ENCODE measurements at places on chromosomes 6 and 20.

DNA sequence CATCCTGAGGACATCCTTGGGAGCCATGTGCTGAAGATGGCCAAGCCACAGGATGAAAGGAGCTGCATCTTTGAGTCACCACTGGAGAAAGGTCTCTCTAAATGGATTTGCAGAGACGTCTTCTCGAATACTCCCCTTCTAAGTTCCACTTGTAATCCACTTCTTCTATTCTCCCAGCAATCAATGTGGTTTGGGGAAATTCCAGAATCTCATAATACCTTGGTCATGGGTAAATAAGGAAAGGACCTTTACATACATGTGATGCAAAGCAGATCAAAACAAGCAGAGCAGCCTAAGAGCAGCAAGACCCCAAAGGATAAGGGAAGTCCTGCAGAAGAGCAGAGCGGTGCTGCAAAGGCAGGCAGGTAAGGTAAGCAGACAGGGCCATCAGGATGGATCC is 35.3 kb downstream of the TRIM38 start:
- DNase-seq = no peak

GRCh38 chr6:168374051-168374502 is 54.5 kb upstream of the DACT2 start:
- DNase-seq = no peak

- DNase-seq = no peak
Observed at GRCh38 chr6:142886431-142887170, 58.4 kb downstream of the HIVEP2 start.

DNA sequence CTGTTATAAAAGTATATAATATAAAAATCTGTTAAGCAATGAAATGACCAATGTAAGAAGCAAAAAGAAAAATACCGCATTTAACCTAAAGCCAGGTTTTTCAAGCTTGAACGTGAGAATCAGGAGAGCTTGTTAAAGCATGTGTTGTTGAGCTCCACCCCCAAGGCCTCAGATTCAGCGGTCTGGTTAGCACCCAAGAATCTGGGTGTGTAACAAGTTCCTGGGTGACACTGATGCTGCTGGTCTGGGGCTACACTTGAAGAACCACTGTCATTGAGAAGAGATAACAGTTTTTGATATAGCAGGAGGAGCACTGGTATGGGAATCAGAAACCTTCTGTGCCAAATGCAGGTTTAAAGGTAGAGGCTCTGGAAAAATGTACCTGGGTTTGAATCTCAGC is 154.0 kb downstream of the ID4 start:
- DNase-seq = no peak

- DNase-seq = no peak
Observed at GRCh38 chr6:135798751-135799515, 52.6 kb upstream of the PDE7B start.

- DNase-seq = no peak
Observed at GRCh38 chr6:66851930-66852329, 1144.9 kb upstream of the EYS start.

DNA sequence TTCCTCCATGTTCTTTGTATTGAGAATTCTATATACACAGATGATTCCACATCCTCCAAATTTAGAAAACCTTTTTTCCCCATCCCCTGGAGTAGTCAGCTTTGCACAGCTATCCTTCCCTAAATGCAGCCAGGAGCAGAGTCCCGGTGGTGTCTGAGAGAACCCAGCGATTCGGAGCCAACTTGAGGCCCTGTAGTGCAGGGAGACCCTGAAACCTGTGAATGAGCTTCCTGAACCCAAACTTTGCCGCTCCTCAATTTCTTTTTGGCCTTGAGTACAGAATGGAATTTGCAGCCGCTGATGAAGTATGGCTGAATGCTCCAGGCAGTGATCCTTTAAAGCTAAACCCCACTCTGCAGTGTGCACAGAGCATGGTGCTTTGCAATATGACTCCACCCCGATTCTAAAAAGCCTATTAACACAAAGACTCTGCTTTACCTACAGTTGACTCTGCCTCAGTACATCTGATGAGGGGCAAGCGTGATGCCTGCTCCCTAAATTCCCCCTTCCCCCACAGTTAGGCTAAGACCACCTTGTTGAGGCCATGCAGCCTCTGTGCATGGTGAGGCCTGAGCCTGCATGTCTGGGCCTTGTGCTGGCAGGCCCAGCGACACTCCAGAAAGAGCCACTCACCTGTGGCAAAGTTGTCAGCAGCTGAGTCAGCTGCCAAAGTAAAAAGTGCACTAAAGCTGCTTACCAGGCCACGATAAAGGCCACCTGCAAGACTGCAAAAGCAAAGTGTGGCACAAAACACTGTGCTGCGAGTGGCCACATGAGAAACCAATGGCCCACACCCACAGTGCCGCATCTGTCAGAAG is 82.1 kb downstream of the PLEKHG1 start:
- DNase-seq = no peak

GRCh38 chr6:20377623-20378265 is 23.9 kb upstream of the E2F3 start:
- DNase-seq = no peak

DNA sequence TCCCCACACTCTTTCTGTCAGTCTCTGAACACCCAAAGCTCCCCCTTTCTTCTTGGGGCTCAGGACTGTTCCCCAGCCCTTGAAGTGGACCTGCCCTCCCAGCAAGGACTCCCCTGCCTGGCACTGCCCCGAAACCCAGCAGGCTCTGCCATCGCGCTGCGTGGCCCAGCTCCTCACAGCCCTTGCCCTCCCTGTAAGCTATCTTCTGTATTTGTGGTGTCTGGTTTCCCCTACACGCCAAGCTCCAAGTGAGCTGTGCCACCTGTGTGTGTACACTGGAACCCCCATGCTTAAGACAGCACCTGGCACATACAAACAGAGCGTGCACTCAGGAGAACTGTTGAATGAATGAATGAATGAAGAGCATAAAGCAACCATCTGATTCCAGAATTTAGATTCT is 57.7 kb downstream of the TMEM242 start:
- no peak for DNase-seq

- DNase-seq = no peak
Observed at GRCh38 chr20:36364506-36364905, 58.4 kb downstream of the DLGAP4 start.

- DNase-seq = no peak
Observed at GRCh38 chr20:36355469-36356171, 49.5 kb downstream of the DLGAP4 start.

- no peak for DNase-seq
Observed at GRCh38 chr6:137219664-137220252, 573 bp upstream of the IFNGR1 start.

- DNase-seq = no peak
Observed at GRCh38 chr6:140459209-140459608, 1084.8 kb upstream of the CITED2 start.
